ENCODE measurements at places on chromosomes 1 and 21. TPM values are rescaled to one million over a fixed set of nuclear protein-coding genes. Genes with fewer than 3 reads are reported as not detected.

DFFA gene
- 13.0 TPM for total RNA-seq

PGD gene
- total RNA-seq, result 78.5 TPM

NMNAT2 gene
- total RNA-seq, result 0.58 TPM

CFHR4 gene
- not detected for total RNA-seq

COL16A1 gene
- 84.1 TPM for total RNA-seq

BROX gene
- 4.3 TPM for total RNA-seq

- DNase-seq, result no peak
These were observed 350.9 kb upstream of the PKN2 start for GRCh38 chr1:88333086-88333695.

DNA sequence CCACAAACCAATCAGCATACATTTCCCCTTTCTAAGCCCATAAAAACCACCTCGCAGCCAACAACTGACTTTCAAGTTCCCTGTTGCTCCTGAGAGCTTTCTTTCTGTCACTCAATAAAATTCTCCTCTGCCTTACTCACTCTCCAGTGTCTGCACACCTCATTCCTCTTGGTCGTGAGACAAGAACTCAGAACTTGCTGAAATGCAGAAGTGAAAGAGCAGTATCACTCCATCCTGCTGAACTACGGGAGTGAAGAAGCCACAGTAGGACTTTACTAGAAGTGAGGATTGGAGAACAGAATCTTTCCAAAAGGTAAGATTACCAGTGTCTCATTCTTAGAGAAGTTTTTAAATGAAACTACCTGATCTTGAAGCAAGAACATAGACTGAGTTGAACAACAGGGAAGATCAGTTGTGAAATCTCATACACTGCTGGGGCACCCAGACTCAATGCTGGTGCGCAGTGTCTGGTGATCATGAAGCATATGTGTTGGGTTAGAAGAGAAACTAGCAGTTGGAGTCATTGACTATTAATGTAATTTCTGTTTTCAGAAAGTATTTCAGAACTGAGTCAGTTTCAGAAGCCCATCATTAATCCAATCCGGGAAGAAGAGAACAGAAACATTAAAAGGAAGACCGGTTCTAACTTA lies 726.9 kb upstream of the TMPRSS15 start:
- DNase-seq, result no peak

DNA sequence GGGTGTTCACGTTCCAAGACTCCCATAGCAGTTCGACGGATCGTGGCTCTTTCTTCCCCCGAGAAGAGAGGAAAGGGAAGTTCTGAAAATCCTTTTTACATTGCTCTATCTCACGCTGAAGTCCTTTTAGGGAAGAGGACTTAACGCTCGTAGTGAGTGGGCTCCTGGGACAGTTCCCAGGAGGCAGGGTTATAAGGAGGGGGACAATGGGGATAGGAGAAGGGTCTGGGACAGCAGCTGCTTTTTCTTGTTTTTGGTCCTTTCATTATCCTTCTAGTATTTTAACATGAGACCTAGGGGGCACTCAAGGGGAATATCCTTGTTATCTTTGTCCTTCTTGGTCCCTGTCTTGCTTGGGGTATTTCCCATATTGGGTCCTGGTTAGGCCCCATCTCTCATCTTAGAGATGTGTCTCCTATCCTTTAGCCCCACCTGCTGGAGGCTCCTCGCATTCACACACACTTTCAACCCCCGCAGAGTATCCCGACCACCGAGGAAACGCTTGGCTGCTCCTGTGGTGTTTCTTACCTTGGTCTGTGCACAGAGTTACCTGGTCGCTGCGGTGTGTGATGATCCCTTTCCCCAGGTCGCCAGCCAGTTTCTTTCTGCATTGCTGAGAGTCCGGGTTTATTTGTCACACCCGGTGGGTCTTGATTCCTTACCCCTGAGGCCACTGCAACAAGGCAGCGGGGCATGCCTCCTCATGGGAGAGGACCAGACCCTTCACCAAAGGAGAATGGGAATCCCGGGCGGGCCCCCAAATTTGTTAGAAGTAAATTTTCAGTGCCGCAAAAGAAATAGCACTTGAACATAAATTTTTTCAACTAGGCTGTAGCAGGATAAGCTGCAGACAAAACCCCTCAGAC lies 29.7 kb downstream of the SCCPDH start:
- DNase-seq, result peak; percentile 80

DNA sequence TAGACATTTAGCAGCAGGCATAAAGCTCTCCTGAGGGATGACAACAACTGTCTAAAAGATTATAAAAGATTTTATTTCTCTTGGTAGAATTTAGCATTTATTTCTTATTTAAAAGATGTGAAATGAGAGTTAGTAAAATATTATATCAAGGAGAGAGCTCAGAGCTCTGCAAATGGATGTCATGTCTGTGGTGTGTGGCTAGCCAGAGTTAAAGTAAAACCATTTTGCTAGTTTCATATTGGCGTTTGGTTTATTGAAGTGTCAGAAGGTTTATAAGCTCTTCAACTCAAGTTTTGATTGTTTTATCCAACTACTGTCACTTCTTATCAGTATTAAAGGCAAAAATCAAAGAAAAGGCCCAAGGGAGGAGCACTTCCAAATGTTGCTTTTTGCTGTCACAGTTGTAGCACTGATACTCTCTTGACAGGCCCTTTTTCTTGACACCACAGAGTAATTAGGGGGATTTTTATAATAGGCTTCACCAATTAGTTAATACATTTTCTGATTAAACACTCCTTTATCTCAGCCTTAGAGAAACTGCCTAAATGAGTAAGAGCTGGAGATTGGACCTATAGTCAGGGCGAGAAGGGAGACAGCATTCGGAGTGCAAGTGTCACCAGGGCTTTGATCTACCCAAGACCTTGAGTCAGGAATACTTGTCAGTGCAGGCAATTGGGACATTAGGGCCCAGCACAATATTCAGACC lies 233.9 kb downstream of the PTBP2 start:
- DNase-seq, result no peak

DNA sequence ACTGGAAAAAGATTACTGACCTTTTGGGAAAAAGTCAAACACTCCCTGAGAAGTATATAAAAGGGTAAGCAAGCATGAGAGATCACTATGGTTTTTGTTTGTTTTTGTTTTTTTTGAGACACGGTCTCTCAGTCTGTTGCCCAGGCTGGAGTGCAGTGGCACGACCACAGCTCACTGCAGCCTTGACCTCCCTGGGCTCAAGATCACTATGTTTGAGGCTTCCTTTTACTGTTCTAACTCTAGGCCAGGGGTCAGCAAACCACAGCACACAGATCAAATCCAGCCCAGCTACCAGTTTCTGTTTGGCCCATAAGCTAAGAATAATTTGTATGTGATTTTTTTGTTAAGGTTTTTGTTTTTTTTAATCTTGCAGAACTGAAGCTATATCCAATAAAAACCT lies 25.7 kb downstream of the PSMB4 start:
- DNase-seq, result no peak

- peak; percentile 78 for DNase-seq
These were observed 16.4 kb upstream of the SLC44A3 start for GRCh38 chr1:94803517-94804441.

- DNase-seq, result peak; percentile 95
These were observed at the start of gene MAP7D1 for GRCh38 chr1:36155408-36156328. Gene MAP7D1 (plus strand): TSS chr1:36156160. CDS start chr1:36156418, 258 bp downstream.

DNA sequence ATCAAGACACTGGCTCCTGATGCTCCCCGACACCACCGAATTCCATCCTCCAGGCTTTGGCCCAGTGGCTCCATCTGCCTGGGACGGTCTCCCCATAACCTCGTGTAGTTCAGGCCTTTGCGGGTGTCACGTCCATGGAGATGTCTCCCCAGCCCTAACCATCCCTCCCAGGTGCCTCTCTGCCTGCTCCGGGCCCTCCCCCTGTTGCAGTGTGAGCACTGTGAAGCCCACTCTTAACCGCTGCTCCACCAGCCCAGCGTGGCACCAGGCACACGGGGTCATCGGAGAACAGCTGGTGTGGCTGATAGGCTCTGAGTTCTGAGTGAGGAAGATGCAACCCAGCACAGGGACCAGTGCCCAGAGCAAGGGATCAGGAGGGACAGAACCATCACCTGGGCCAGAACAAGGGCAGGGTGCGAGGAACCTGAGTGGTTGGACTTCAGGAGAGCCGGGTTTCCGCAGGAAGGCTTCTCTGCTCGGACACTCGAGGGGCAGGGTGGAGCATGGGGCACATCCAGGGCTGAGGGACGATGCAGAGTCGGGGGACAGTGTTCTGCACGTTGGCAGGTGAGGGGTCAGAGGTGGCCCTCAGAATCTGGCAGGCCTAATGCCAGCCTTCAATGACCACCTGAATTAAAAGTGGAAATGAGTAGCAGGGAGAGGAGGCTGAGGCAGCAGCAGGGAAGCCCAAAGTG lies 2.6 kb upstream of the GNB1 start:
- no peak for DNase-seq

DNA sequence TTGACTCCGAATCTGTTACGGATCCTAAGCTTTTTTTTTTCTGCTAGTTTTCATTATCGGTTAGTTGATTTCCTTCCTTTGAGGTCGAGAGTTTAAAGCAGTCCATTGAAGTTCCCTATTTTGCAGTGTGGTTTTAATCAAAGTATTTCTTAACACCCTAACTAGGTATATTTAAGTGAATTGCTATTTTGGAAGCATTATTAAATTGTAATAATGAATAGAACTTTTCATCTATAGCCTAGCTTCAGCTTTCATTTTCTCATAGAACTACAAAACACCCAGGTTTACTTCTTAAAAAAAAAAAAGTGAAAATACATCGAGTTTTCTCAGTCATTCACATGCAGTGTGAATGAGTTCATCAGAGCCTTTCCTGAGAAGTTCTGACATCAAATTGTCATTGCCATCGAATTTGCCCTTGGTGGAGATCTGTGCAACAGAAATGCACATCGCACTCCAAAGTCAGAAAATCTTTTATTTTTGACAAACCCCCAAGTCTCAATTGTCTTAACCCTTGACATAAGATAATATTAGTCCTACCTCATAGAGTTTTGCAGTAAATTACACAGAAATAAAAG lies 1.1 kb upstream of the LBR start:
- no peak for DNase-seq

GRCh38 chr21:42337830-42338728 lies 12.7 kb downstream of the TFF2 start:
- peak; percentile 90 for DNase-seq

GRCh38 chr1:97636941-97637340 lies 283.9 kb downstream of the DPYD start:
- DNase-seq, result no peak

GRCh38 chr1:5423109-5423508 lies 569.1 kb downstream of the NPHP4 start:
- peak; percentile 54 for DNase-seq

DNA sequence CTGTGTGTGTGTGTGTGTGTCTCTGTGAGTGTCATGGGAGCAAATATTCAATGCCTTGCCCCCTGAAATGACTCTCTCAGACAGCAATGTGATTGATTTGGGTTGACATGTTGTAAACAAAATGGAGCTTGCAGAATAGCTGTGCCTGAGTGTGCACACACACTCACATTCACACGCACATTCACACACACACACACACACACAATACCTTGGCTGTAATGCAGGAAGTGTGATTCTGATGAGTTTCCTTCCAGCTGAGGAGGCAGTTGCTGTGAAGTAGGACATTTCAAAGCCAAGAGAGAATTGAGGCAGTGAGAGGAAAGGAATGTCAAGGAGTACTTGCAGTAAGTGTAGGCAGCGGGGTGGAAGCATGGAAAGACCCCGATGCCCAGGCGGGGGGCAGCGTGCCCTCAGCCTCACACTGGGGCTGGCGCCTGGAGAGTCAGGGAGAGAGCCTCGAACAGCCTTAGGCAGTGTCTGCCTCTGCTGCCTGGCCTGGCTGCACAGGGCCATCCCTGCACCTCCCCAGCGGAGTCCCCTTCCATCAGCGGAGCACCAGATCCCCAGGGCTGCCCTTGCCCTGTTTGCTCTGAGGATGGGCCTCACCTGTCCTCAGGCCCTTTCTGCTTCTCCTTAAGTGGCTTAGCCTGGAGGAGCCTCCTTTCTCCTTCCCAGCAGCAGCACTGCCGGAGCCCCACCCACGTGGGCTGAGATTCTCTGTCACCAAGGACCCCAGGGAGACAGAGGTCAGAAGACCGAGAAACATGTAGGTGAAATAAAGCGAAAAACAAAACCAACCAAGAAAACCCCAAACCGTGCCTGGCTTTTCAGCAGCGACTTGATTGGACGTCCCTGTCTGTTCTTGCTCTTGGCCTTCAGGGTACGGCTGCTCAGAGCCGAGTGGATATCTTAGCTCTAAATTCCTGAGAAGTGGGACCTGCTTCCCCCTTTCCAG lies 9.2 kb downstream of the VASH2 start:
- no peak for DNase-seq

GRCh38 chr1:221439008-221439746 lies 302.7 kb downstream of the DUSP10 start:
- DNase-seq, result no peak

- no peak for DNase-seq
These were observed 113.4 kb downstream of the GRIK3 start for GRCh38 chr1:36920801-36921405.

GRCh38 chr1:89790592-89790991 lies 30.2 kb upstream of the LRRC8D start:
- no peak for DNase-seq

GRCh38 chr1:39282537-39283216 lies 78.2 kb downstream of the MACF1 start:
- DNase-seq, result no peak

GRCh38 chr1:48948562-48948961 lies 171.9 kb upstream of the BEND5 start:
- no peak for DNase-seq

GRCh38 chr1:156591432-156592157 lies at the start of gene NAXE:
Gene NAXE (plus strand): TSS chr1:156591776. CDS start chr1:156591805, 29 bp downstream.
- DNase-seq, result peak; percentile 80

DNA sequence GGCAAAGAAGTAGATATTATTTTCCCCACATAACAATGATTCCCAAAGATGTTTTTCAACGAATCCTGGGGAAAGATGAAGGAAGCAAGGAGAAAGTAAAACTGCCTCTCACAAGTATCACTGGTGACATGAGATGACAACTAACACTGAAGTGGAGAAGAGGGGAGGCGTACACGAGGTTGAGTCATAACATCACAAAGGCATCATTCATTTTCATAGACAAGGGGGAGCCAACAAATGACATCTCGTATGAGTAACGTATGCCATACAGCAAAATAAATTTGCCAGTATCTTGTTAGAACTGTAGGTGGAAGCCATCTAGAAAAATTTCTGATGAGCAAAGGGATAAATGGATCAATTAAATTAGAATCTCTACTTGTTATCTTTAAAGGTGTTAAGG lies 56.6 kb downstream of the ATP1B1 start:
- no peak for DNase-seq

DNA sequence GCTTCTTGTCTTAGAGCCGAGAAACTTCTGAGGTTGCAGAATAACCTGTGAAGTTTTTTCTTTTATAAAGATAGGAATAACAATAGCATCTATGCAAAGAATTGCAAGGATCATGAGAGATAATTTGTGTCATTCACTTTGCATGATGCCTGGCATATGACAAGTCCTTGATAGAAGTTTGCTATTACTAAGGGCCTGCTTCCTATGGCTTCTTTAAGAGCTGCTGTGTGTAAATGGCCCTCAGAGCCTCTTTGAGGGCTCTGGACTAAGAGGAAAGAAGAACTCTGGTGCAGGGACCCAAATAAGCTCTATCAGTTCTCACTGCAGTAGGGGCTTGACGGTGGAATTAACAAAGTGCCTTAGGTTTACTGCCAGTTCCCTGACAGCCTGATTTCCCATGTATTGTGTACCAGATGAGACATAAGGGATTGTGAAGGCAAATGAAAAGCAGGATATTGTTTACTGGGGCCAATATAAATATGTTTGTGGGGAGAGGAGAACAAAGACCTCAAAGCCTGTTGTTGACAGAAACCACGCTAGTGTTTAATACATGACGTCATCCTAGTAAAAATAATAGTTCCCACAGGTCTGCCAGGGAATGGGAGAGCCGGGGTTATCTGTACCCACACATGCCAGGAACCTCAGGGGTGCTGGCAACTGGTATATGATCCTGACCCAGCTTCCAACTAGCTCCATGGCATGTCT lies 131.2 kb upstream of the UBE2U start:
- DNase-seq, result peak; percentile 52

- no peak for DNase-seq
These were observed 39.0 kb upstream of the RWDD3 start for GRCh38 chr1:95195046-95195445.

Data from stomach (tissue), 19 donors.